Hepatocyte (in vitro differentiated cells): ENCODE measurements at places on chromosomes 12 and 14.

DNA sequence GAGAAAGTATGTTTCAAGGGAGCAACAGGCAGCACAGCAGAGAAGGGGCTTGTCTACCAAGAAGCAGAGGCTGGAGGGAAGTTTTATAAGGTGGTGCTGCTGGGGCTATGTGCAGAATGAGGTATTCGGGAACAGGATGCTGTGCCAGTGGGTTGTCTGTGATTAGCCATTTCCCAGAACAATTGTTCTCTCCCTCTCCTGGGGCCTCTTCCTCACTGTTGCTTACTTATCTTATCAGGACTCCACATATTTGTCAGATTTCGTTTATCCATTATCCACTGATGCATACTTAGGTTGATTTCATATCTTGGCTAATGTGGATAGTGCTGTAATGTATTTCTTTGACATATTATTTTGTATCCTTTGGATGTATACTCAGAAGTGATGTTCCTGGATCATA is 195.1 kb upstream of the RTL1 start:
- DNase-seq = no peak

- DNase-seq = no peak
Measured at GRCh38 chr12:1044199-1044598, 53.2 kb downstream of the ERC1 start.

DNA sequence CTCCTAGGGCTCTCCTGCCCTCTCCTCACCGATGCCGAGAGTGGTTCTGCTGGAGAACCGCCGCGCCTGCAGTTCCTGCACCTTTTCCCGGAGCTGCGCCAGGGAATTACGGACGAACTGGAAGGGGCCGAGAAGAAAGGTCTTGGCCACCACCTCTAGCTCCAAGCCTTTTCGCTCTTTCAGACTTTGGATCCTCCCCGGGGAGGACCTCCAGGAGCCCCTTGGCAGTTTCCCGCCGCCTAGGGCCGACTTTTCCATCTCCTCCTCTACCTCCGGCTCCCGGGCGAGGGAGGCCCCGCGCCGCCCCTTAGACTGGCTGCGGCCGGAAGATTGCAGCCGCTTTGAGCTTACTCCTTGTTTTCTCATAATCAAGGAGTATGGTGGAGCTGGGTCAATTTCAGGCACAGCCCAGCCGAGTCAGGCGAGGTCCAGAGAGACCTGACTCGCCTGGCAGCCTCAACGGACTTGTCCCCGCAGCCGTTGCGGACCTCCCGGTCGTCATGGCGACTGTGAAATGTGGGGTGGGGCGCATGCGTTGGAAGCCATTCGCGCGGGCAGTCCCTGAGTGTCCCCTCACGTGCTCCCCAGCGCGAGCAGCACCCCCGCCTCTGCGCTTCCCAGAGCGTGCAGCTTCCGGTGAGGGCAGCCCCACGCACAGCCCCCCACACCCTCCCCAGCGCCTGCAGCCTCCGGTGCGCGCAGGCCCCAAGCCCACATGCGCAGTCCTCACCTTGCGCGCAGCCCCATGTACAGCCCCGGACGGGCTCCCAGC is at the start of gene DPY19L2:
TSS of gene DPY19L2 (minus strand) at position 466 of the 772 bp plus-strand sequence. CDS start at position 366, 100 bp downstream.
- DNase-seq = peak; percentile 83

- DNase-seq = no peak
Measured at GRCh38 chr12:43815416-43815815, 9.3 kb upstream of the TWF1 start.

GRCh38 chr12:39081910-39082309 is 176.5 kb upstream of the CPNE8 start:
- DNase-seq = no peak
